ENCODE measurements at places on chromosomes 13 and 19.

DNA sequence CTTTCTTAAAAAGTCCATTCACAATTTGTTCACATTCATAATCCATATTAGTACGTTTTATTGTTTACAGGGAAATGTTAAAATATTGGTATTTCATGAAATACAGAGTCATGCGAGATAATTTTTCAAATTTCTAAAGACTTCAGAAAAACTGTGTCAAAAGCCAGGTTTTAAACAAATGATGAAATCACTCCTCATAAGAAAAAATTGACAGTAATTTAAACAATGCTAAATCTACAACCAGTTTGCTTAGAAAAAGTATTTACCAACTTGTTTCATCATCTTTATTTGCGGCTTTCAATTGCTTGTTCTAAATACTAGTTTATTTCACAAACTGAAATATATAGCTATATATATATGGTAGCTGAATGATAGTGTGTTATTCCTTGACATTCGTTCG lies 1.2 kb upstream of the NALCN start:
- DNase-seq = no peak

GRCh38 chr19:53989600-53990533 lies 1.6 kb upstream of the CACNG6 start:
- DNase-seq = no peak

DNA sequence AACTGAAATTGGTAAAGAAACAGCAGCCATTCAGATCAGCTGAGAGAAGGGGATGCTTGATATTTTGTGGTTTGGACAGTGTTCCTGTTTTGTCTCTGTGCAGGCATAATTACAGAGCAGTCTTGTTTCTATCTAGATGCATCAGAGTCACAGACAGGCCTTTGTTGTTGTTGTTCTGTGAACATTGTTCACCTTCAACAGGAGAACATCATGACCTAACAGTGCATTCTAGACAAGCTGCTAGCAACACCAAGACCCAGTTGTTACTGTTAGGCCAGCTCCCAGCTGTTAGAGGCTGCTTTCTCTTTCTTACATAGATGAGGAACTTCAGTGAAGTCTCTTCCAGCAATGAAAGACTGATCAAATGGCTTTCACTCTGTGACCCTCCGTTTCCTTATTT lies 8.5 kb upstream of the LSR start:
- no peak for DNase-seq

GRCh38 chr19:18742324-18742723 lies 48.8 kb downstream of the COMP start:
- DNase-seq = no peak

DNA sequence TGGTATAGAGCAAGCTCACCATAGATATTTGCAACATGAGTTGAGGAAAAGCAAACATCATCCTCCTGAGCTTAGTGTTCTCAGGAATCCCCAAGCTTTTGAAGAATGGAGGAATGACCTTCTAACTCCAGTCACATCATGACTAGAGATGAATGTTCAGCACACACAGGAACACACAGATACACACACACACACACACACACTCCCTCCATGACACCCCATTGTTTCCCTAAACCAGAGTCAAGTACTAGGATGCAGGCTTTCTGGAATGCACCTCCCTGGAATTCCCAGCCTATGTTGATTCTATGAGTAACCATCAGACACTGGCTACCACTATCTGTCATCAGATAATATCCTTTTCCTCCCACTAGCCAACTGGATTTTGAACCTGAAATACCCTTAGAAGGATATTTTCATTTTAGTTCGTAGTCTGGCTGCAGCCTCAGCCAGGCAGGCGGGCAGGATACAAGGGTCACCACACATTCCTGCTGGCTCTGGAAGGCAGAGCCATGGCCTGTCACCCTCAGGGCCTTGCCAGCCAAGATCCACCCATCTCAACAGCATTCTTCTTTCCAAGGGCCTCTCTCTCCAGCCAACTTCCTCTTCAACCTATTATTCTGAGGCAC lies 162.4 kb downstream of the FOXO1 start:
- no peak for DNase-seq

- no peak for DNase-seq
Measured at GRCh38 chr13:23087880-23088279, 92.9 kb upstream of the SGCG start.

- DNase-seq = no peak
Measured at GRCh38 chr13:80717776-80718175, 376.9 kb upstream of the SPRY2 start.

- no peak for DNase-seq
Measured at GRCh38 chr13:61880578-61881283, 465.1 kb upstream of the PCDH20 start.

- DNase-seq = no peak
Measured at GRCh38 chr13:96141032-96141431, 51.1 kb downstream of the HS6ST3 start.

- no peak for DNase-seq
Measured at GRCh38 chr19:4728871-4729270, 5.2 kb upstream of the DPP9 start.

DNA sequence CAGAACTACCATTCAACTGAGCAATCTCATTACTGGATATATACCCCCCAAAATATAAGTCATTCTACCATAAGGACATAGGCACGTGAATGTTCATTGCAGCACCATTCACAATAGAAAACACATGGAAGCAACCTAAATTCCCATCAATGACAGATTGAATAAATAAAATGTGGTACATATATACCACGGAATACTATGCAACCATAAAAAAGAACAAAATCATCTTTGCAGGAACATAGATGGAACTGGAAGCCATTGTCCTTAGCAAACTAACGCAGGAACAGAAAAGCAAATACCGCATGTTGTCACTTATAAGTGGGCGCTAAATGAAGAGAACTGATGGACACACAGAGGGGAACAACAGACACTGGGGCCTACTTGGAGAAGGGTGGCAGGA lies 14.1 kb downstream of the RNF113B start:
- no peak for DNase-seq

GRCh38 chr13:62357887-62358645 lies 942.4 kb upstream of the PCDH20 start:
- DNase-seq = no peak

- DNase-seq = no peak
Measured at GRCh38 chr19:17406887-17407196, 1.4 kb upstream of the BST2 start.

- peak; percentile 44 for DNase-seq
Measured at GRCh38 chr13:79679334-79679733, 198.4 kb downstream of the NDFIP2 start.

- no peak for DNase-seq
Measured at GRCh38 chr13:76086729-76087128, 450.6 kb downstream of the LMO7 start.

DNA sequence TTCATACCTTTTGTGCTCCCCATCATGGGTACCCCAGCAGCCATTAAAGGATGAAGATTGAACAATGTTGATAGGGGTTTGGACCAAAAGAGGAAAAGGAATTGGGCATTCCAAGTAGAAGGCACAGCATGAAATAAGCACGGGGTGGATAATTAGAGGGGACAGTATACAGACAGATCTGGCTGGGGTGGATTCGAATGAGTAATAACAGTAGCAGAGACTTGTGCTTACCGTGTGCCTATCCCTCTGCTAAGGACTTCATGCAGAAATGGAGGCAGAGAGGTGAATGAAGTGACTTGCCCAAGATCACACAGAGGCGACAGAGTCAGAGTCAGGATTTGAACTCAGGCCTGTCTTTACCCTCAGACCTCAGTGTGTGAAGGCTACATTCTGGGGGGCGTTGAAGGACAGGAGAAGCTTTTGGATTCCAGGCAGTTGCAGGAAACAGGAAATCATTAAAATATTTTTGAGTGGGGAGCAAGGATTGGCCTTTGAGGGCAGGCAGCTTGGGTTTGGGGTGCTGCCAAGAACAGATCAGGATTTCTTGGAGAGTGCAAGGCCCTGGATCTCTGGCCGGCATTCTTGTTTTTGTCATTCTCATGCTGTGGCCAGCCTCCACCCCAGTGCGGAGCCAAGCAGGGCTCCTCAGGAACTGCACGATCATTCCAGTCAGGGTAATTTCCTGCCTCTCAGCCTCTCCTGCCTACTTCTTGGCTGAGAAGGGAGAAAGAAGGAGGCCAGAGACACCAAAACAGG lies 18.7 kb downstream of the PAF1 start:
- peak; percentile 70 for DNase-seq

GRCh38 chr19:4910594-4911281 lies 1.4 kb downstream of the UHRF1 start:
- DNase-seq = no peak

GRCh38 chr13:50341526-50341925 lies 326.3 kb downstream of the KCNRG start:
- DNase-seq = no peak

Measured in heart right ventricle (tissue), 16 donors.